ENCODE measurements at places on chromosomes 11 and 22. TPM values are rescaled to one million over a fixed set of nuclear protein-coding genes. Genes with fewer than 3 reads are reported as not detected.

The ELFN2 gene
- 4.4 TPM for total RNA-seq

The OR51B2 gene
- not detected for total RNA-seq

- DNase-seq: no peak
- no peak overlapping the region for H3K27ac ChIP-seq
- no peak overlapping the region for H3K4me3 ChIP-seq
- H3K4me1 ChIP-seq: peaks cover 23% of the 10 kb centered on the region
- H3K36me3 ChIP-seq: peaks cover 18% of the 10 kb centered on the region
Observed at GRCh38 chr11:34194576-34195335, 89.3 kb downstream of the NAT10 start.

- no peaks in the 10 kb centered on the region for H3K36me3 ChIP-seq
- H3K4me1 ChIP-seq: no peaks in the 10 kb centered on the region
- no peaks in the 10 kb centered on the region for H3K27me3 ChIP-seq
- H3K4me3 ChIP-seq: no peak overlapping the region
- no peak for DNase-seq
Observed at GRCh38 chr11:83510530-83511460, 224.6 kb upstream of the CCDC90B start.

DNA sequence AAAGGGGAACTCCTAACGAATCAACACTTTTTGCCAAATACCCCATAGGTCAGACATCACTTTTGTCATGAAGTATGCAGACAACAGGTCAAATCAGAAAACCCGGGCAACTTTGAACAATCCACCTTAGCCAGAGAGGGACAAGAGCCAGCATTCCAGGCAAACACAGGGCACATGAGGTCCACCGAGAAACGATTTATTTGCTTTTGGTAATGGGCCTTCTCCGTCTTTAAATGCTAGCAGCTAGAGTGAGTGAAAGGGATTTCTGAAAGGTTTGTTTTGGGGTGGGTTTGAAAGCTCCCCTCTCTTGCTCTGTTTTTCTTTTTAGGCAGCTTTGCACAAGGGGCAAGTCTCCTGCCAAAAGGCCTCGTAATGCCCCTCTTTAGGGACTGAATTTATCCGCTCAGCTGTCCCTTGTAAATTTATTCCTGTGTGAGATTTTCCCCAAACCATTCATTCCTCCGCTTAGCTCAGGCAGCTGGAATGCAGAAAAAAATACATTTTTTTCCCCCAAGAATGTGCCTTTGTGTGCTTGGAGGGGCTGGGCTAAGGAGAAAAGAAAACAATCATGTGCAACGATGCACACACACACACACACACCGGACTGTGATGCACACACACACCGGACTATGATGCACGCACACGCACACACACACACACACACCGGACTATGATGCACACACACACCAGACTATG is 196.9 kb downstream of the SNX19 start:
- no peak overlapping the region for H3K4me3 ChIP-seq
- H3K27me3 ChIP-seq: no peaks in the 10 kb centered on the region
- no peak for DNase-seq
- H3K27ac ChIP-seq: no peak overlapping the region

- no peak overlapping the region for H3K4me3 ChIP-seq
- no peak overlapping the region for H3K27ac ChIP-seq
- DNase-seq: no peak
- no peaks in the 10 kb centered on the region for H3K4me1 ChIP-seq
- no peaks in the 10 kb centered on the region for H3K36me3 ChIP-seq
Observed at GRCh38 chr11:127521413-127521812, 520.8 kb upstream of the KIRREL3 start.

All from tibial nerve (tissue), 4 donors.